Cardiac muscle cell (in vitro differentiated cells and primary cell): ENCODE measurements at places on chromosomes 5 and 9. TPM values are rescaled to one million over a fixed set of nuclear protein-coding genes. Genes with fewer than 3 reads are reported as not detected.
A peak's percentile ranks its signal among the peaks of the same experiment; 100 is the strongest.

DNA sequence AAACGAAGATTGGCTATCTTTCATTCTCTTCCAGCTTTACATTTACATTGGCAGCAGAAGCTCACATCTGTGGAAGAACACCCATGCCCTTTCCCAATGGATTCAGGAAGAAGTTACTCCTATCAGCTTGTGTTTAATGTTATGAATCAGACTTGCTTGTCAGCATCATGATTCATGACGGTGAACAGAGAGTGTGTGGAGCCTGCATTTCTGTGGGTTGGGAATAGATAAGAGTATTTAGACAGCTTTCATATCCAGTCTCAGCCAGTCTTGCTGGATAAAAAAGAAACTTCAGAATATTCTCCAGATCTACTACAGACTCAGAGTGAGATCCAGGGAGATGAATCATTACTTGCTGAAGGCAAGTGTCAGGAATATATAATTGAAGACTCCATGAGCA lies 812.9 kb upstream of the ZNF608 start:
- DNase-seq = peak; percentile 35

GRCh38 chr5:76470976-76471375 lies 67.9 kb downstream of the IQGAP2 start:
- no peak for DNase-seq

PRXL2C gene
- total RNA-seq = 6.4 and 8.1 TPM in 2 replicates

DNA sequence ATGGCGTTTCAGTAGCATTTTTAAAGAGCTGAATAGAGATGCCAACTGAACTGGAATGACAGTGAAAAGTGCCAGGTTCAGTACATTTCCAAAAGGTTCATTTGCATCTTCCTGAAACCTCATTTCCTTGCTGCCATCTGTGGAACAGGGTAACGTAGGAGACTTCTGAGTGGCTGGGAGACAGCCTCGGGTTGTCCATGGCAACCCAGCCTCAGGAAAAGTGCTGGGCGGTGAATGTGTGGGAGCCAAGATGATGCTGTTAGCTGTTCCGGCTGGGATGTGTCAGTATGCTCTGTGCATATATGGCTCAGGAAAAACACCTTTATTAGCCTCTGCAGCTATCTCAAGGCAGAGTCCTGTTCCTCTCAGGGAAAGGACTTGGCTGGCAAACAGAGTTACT lies 87.5 kb downstream of the KLHL3 start:
- no peak for DNase-seq

DNA sequence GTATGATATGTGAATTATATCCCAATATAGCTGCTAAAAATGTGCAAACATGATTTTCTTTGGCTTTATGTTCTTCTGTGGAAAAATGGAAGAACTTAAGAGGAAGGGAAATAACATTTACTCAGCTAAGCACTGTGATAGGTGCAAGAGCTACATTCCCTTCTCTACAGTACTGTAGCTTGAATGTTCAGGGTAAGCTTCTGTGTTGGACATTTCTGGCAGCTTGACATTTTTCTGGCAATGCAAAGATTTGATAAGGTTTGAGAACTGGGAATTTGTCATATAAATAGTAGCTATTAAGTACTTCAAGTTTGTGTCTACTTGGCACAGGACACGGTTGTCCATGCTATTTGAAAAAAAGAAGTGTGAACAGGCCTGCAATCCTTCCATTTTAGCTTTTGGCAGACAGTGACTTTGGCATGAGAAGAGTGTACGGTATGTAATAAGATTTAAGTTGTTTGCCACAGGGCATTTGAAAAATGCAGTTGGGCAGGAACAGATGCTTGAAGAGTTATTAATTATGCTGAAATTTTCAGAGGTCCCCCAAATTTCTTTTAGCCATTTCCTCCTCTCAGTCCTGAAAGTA lies 77.6 kb downstream of the KIF4B start:
- peak; percentile 76 for DNase-seq

GRCh38 chr5:160419458-160420330 lies 813 bp upstream of the SLU7 start:
- no peak for DNase-seq

GRCh38 chr5:126351153-126351552 lies 72.1 kb upstream of the GRAMD2B start:
- DNase-seq = peak; percentile 77

DNA sequence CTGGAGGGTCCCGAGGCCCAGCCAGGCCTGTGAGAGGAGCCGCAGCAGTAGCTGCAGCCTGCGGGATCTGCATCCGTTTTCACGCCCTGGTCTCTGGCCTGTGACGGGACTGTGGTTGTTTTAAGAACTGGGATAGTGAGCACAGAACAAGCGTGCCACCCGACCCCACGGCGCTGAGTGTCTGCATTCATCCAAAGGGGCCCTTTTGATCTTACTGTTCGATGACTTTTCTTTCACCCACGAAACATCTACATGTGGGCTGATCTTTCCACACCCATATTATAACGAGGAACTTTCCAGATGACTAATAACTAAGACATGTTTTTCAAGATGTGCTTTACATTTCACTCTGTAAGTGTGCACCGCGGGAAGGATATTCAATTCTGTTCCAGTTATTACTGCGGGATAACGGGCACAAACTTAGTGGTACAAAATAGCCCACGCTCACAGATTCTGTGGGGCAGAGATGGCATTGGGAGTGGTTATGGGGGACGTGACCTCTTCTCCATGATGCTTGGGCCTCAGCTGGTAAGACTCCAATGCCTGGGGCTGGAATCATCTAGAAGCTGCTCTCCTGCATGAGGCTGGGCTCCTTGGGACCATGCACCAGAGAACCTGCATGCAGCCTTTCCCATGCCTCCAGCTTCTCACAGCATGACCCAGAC lies 165.0 kb downstream of the SYK start:
- peak; percentile 34 for DNase-seq
